Endodermal cell (in vitro differentiated cells): ENCODE measurements at places on chromosomes 12 and 14. TPM values are rescaled to one million over a fixed set of nuclear protein-coding genes. Genes with fewer than 3 reads are reported as not detected.

Gene GPRC5A
- 0.15 to 3.3 TPM in 2 of 3 replicates, not detected in the other for total RNA-seq

Gene SCN8A
- total RNA-seq, result 6.9 and 9.7 TPM in 2 replicates

Gene MARK3
- 68.6 to 95.8 TPM (median 90.6 TPM) in 3 replicates for total RNA-seq

Gene PPP4R4
- total RNA-seq, result 2.6 and 4.6 TPM in 2 replicates

Gene PTCSC3
- not detected in 3 replicates for total RNA-seq

Gene ERBB3
- 37.2 to 45.7 TPM (median 43.4 TPM) in 3 replicates for total RNA-seq

Gene SERPINA4
- total RNA-seq, result not detected in 2 replicates

DNA sequence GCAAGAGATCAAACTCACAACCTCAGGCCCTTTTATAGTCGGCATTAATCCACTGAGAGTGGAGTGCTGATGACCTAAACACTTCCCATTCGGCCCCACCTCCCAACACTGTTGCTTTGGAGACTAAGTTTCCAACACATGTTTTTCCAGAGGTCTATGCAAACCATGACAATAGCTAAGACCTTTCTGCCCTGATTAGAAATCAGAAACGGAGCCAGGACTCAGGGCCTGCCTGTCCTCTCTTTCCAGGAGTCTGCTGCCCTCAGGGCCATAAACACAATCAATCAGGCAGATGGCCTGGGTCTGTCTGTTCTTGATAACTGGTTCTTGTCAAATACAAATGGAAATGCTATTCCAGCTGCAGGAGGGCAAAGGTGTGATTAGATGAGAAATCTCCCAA lies 97.2 kb upstream of the PSMC1 start:
- DNase-seq, result no peak

DNA sequence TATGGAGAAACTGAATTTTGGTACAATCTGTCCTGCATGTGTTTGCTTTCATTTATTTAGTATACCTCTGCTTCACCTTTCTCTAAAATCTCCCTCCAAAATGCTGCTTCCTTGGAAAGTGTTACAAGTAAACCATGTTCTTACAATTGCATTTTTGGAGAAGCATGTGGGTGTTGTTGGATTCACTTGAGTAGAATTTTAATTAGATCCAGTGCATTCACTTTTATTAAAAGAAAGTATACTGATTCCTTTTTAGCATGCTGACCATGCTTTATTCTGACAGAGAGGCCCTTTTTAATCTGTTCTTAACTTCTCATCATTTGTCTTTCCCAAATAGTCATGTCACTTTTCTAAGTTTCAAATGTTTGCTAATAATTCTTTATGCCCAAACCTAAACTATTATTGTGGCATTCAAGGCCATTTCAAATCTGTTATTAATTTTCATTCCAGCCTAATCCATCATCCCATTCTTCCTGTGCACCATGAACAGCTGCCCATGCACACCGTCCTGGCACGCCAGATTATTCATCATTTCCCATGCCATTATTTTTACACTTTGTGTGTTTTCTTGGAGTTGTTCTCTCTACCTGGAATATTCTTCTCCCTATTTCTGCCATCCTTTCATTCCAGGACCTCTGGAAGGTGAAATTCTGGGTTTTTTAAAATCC lies 90.7 kb downstream of the METTL25 start:
- DNase-seq, result no peak

- DNase-seq, result no peak
These were observed 38.6 kb upstream of the TPH2 start for GRCh38 chr12:71900091-71900490.

DNA sequence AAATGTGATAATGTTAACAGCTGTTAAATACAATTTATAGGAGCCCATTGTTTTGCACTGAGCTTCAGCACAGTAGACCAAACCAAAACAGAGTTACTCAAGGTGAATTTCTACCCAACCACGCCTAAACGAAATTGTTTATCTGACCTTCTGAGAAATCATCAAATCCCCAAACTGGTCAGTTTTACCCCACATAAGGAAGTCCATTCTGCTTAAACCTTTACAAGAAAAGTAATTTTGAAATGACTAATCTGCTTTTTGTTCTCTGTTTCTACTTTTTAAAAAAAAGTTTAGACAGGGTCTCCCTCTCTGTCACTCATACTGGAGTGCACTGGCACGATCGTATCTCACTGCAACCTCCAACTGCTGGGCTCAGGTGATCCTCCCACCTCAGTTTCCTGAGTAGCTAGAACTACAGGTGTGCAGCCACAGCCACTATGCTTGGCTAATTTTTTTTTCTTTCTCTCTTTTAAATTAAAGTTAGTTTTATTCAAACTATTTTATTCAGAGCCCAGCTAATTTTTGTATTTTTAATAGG lies 1.4 kb upstream of the RNF10 start:
- no peak for DNase-seq

DNA sequence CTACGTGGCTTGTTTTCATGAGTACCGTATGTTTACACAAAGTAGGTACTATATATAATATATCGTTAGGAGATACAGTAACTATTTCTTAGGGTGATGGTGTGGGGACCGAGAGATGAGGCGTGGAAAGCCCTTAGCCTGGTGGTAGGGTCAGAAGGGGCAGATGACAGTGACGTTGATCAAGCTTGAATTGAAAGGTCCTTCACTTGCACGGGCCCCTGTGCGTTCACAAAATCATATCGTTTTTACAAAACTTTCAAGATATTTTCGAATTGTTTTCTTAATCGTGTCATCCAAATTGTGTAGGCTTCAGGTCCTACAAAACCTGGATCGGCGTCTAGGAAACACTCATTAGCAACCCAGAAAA lies 881 bp upstream of the SOS2 start:
- no peak for DNase-seq

DNA sequence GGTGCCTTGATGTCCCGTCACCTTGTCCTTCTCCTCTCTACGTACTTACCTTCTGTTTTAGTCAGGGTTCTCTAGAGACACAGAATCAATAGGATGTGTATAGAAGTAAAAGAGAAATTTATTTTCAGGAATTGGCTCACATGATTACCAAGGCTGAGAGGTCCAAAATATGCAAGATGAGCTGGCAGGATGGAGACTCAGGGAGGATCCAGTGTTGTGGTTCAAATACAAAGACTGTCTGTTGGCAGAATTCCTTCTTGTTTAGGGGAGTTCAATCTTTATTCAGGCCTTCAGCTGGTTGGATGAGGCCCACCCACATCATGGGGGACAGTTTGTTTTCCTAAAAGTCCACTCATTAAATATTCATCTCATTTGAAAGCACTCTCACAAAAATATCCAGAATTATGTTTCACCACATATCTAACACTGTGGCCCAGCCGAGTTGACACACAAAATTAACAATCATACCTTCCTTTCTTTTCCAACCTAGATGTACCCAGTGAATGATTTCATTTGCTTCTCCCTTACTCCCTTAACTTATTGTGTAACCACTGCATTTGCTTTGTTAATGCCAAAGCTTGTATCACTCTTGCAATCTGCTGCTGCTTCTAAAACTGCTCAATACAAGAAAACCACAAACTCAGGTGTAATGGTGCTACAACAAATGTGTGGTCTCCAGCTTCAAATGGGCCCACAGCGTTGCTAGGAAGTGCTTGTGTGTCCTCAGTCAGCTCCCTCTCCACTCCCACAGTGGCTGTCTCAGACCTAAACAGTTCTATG lies 195.4 kb upstream of the ARHGAP5 start:
- DNase-seq, result no peak

DNA sequence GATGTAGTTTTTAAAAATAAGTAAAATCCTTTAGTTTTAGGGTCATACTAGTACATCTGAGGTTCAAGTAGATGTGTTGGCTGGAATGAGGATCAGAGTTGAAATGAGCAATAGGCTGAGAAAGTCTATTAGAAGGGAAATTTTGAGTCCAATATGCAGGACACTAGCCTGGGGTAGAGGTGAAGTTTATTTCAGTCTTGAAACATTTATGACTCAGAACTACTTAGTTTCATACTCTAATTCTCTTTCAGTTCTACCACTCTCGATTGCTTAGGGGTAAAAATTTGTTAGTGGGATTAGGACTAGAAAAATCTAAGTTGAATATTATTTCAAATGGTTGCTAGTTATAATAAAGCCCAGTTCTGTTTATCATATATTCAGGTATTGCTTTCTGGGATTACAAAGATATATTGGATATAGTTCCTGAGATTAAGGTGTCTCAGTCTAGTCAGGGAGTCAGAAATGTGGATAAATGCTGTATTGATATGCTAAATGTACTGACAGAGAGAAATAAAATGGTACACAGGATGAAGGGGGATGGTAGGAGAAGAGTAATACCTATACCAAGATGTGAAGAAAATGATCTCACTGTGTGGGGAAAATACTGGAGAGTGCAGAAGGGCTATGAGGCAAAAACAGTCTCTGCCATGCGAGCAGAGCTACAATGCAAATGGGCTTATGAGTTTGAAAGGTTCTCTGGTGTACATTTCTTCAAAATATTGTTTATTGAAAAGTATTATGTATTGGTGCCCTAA lies 395.8 kb upstream of the FBXO33 start:
- DNase-seq, result no peak

GRCh38 chr14:28751467-28752058 lies 15.0 kb upstream of the FOXG1 start:
- peak; percentile 88 for DNase-seq

DNA sequence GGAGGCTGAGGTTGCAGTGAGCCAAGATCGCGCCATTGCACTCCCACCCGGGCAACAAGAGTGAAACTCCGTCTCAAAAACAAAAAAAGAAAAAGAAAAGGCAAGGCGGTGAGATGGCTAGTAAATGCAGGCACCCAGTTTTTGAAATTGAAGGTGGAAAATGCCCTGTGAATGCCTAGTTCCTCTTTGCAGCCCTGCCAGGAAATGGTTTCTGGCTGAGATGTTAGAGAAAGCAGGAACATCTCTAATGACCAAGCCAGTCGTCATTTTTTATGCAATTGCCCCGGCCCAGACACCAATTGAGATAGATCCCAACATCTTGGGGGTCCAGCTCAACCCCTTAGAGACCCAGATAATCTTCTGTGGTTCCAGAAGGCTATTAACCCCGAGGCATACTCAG lies 17.0 kb downstream of the SLC8A3 start:
- no peak for DNase-seq

- DNase-seq, result no peak
These were observed 9.8 kb downstream of the DAD1 start for GRCh38 chr14:22579236-22579635.

DNA sequence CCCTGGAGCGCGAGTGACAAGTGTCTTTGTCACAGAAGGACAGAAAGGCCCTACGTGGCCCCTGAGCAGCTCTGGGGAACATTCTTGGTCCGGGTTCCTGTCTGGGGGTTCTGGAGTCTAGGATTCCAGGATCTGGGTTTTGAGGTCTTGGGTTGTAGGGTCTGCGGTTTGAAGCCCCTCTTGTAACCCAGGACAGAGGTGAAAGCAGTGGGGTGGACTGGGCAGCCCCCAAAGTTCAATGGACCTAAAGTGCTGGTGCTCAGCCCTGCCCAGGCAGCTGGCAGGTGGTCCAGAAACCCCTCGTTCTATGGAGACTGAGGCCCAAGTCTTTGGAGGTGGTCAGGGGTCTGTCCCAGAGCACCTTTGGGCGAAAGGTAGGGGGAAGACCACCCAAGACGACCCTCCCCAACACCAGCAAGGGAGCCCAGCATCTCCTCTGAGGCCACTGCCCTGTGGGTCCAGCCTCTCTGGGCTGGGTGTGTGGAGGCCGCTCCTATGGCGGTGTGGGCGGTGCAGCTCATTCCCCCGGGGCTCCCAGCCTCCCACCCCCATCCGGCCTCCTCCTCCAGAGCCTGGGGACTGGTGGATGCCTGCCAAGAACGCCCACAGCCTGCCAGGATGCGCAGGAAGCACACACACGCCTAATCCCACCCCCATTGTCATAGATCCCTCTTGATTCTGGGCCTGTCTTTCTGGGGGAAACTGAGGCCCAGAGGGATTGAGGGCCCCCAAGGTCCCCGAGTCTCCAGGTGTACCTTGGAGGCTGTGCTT lies 30.2 kb upstream of the ANKRD9 start:
- no peak for DNase-seq

GRCh38 chr12:549476-550082 lies 89.8 kb downstream of the B4GALNT3 start:
- no peak for DNase-seq

GRCh38 chr12:121776190-121777098 lies 17.0 kb downstream of the RHOF start:
- peak; percentile 97 for DNase-seq

GRCh38 chr14:101289230-101289690 lies 272.0 kb upstream of the DIO3 start:
- no peak for DNase-seq

GRCh38 chr14:34423445-34423844 lies 38.6 kb downstream of the SPTSSA start:
- DNase-seq, result no peak

- DNase-seq, result no peak
These were observed 6.1 kb upstream of the PSMA6 start for GRCh38 chr14:35286003-35286600.

DNA sequence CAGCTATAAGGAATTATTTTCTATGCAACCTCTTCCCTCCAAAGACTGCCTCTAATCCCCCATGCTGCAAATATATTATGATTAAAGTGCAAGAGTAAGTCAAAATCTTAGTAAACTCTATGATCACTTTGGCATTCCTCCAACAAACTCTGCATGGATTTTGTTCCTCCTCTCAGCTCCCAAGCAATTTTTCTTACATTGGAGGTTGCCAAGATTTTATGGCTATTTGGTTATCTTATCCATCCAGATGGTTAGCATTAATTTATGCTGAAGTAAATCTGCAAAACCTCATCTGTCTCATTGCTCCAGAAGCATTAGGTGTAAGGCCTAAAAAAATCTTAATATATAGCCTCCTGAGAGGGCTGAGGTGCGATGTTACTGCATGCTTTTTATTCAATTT lies 228.1 kb downstream of the CHST11 start:
- no peak for DNase-seq

DNA sequence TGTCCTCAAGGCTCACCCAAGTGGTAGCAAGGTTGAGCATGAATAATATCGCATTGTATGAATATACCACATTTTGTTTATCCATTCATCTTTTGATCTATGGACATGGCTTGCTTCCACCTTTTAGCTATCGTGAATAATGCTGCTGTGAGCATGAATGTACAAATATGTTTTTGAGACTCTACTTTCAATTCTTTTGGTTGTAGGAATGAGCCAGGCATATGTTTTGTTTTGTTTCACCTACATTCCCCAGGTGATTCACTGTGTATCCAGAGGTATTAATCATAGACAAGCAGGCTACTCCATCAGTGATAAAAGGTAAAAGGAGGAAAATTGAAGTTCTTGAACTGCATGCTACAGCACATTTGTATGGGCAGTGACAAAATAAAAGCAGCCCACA lies 35.8 kb downstream of the CDKL1 start:
- DNase-seq, result no peak

- no peak for DNase-seq
These were observed 303.3 kb downstream of the MED13L start for GRCh38 chr12:115973968-115974724.

- DNase-seq, result no peak
These were observed 182.9 kb upstream of the SLC38A2 start for GRCh38 chr12:46555406-46555852.

DNA sequence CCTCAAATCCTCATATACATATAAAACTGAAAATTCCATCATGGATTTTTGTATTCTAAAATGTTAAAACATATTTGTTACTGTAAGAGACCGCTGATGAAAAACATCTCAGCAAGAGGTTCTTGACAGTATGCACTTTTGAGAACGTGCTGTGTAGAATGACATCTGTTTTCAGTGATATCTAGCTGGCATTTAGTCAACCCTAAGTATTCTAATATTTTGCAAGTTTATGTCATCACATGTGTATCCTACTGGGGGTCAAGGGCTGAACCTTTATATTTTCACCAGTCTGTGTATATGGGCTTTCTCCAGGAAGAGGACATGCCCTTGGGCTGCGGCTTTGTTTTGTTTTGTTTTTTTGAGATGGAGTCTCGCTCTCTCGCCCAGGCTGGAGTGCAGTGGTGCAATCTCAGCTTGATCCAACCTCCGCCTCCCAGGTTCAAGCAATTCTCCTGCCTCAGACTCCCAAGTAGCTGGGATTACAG lies 22.0 kb upstream of the YARS2 start:
- DNase-seq, result no peak

GRCh38 chr12:40325349-40325960 lies 100.7 kb downstream of the LRRK2 start:
- peak; percentile 57 for DNase-seq
